Hepatic stellate cell (primary cell): ENCODE measurements at places on chromosomes 7 and 10.

DNA sequence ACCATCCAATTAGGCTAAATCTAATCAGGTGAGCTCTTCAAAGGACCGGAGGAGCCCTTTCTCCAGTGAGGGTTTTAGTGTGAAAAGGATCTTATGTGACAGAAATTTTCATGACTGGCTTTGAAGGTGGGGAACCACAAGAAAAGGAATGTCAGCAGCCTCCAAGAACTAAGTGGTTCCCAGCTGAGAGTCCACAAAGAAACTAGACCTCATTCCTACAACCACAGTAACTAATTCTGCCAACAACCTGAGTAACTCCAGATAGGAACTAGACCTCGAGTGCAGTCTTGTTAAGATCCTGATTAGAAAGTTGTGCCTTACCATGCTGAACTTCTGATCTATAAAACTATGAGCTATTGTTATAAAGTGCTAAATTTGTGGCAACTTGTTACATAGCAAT, 51.3 kb downstream of the PCLO start:
- no peak for DNase-seq

- no peak for DNase-seq
These were observed 76.2 kb upstream of the UNC5B start for GRCh38 chr10:71136036-71136721.

GRCh38 chr7:91286432-91286831, 22.2 kb downstream of the FZD1 start:
- no peak for DNase-seq

DNA sequence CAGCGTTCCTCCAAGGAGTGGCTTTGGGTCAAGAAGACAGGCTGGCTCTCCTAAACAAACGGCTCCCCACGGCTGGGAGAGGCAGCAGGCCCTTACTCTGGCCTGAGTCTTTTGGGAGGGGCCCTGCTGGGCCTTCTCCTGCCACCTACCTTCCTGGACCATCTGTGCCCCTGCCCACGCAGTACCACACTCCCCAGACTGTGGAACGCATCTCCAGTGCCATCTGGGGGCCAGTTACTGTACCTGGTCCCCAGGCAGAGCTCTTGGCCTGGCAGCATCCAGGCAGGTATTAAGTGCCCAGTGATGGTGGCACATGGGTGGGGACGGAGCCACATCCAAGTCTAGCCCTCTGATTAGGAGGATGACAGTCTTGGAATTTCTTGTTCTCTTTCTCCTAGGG, 14.4 kb downstream of the ALKBH4 start:
- DNase-seq, result no peak

- DNase-seq, result no peak
These were observed 21.2 kb downstream of the INPP5A start for GRCh38 chr10:132558516-132559413.

GRCh38 chr7:87003872-87004798, 55.3 kb downstream of the ELAPOR2 start:
- DNase-seq, result no peak

GRCh38 chr10:131703541-131703940, 197.3 kb upstream of the PPP2R2D start:
- DNase-seq, result no peak

DNA sequence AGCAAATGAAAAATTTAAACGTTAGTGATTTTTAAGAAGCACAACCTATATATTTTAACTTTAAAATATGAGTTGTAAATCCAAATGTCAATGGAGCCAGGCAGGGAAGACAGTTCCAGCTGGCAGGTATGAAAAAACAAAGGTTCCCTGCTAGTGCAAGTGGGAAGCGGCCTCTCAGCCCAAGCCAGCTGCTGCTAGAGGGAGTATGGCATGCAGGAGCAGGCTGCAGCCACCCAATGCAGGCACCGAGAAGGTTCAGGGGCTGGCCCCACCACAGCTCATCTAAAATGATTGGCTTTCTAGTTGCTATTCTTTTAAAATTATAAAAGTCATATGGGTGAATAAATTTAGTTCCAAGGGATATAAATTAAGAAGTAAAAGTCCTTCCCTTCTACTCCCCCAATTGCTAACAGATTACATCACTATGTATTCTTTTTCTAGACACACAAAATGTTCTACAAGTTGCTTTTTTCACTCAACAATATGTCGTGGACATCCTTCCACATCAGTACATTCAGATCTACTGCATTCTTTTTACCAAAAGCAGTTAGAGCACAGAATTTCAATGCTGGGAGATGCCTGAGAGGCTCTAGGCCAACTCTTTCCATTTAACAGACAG, 69.3 kb downstream of the SGMS1 start:
- no peak for DNase-seq

DNA sequence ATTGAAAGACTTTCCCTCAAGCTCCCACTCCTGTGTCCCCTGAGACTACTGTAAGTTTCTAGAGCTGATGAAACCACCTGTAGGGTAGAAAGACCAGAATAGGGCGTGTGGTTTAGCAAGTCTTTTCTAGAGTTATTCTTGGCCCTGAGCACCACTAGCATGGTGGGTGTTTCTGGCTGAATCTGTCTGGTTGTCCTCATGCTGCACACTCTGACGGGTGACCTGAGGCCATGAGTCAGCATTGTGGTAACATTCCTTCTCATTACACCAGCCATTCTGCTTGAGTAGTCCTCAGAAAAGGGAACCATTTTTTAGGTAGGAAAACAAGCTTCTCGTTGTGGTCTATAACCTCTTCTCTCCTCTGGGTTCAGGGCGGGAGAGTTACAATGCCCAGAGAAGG, 250.3 kb downstream of the SNX13 start:
- DNase-seq, result peak; percentile 79

DNA sequence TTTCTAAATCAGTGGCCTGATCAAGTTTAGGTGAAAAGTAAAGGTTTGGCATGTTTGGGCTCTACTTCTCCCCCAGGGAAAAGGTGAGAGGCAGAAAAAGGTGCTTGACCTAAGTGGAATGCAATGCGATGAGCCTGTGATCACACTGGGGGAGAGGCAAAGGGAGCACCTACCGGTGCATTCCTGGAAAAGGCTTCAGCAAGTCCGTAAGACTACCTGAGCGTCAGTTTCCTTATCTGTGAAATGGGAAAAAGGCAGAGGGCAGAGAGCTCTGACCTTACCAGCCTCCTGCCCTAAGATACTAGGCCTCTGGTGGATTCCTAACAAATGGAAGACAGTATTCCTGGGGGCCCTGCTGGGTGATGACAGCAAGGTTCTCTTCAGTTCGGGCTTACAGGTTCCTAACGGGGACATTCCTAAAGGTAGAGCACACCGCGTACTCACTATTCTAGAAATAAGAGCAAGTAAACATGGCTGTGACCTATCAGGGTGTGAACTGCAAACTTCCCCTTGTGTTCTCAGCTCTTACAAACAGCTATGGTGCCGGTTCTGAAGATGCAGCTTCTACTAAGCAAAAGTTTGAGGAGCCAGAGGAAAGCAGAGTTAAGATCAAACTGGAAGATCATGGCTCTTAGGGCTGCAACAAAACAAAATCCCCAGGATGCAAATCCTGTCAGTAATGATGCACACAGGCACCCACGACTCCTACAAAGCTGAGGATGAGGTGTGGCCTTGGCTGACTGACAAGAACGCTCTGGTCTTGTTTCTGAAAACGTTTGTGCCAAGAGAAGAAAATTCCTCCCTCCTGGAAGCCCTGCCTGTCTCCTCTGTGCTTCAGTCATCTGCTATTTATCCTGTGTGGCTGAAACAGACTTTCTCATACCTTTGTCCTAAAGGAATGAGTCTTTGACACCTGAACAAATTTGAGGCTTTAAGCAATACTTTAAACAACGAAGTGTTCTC, 13.3 kb upstream of the ACSL5 start:
- no peak for DNase-seq

GRCh38 chr7:114976666-114977065, 54.8 kb downstream of the MDFIC start:
- DNase-seq, result no peak
